ENCODE measurements at places on chromosomes 2 and 18. TPM values are rescaled to one million over a fixed set of nuclear protein-coding genes. Genes with fewer than 3 reads are reported as not detected.

DNA sequence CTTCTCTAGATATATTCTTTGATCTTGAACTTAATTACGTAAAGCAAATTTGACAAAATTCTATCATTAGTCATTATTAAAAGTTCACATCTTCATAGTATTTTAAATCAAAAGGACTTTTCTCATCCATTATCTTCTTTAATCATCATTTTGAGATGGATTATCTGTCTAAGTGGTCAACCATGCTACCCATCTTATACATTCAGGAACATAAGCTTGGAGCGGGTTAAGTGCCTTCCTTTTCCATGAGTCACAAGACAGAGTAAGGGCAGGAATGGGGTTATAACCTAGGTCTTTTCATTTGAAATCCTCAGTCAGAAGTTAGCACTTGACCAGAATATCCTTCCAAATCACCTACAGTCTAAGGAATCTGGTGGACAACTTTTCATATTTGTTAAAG lies 297.1 kb downstream of the TCF4 start:
- no peak for DNase-seq

- peak; percentile 83 for DNase-seq
These were observed 96.9 kb upstream of the ZNF397 start for GRCh38 chr18:35143622-35144596.

GRCh38 chr18:57907550-57907949 lies 104.4 kb upstream of the ATP8B1 start:
- no peak for DNase-seq

DNA sequence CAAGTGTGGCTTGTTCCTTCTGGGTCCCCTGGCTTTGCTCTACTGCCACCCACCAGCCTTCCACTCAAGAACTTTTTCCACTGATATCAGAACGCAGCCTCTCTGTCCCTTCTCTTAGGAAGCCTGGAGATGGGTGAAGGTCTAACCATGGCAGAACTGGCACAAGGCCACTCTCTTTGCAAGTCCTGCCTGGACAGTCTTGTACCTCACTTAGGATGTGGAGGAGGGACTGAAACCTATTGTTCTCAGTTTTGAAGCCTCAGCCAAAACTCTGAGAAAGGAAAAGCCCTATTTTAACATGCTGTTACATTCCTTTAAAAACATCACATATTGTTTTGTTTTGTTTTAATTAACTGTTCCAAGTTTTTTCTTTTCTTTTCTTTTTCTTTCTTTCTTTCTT lies 58.9 kb upstream of the NCOA1 start:
- DNase-seq: peak; percentile 65

DNA sequence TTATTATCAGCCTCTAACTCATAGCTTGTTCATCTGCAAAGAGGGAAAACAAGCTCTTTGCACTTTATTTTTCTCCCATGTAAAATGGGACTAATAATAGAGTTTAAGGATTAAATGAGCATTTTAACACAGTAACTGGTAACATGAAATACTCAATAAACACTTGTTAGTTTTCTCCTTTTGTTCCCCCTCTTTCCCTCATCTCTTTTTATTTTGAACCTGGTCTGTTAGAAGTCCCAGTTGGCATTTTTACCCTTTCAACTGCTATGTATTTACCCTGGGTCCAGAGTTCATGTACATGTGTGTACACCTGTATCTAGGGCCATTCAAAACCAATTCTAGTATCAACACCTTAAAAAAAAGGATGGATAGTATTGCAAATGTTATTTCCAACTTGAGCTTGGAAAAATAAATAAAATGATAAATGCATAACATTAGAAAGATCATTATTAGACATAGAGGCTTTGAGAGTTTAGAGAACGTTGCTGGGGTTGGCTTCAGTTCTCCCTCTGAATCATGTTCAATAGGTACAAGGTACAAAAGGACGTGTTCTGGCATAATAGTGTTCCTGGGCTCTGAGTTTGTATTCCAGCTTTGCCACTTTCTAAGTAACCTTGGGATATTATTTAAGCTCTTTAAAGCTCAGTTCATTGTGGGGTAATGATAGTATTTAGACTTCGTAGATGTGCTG lies 5.2 kb upstream of the VPS54 start:
- no peak for DNase-seq

The LYG1 gene
- 0.28 TPM for total RNA-seq

DNA sequence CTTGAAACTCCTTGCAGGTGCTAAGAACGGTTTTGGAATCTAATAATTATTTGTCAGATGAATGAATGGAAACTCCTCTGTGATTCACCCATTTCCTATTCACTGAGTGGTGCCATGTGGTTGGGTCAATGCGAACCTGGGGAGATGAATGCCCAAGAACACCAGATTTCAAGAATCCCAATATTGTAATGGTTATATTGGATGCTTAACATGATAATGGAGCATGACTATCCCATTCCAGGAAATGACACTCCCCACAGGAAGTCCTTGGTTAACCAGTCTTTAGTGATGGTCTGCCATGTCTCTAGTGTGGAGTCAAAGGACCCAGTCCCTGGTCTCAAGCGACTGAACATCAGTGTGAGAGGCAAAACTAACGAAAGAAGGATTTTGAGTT lies 67.9 kb upstream of the ST3GAL5 start:
- DNase-seq: peak; percentile 20

The GKN2 gene
- not detected for total RNA-seq

GRCh38 chr2:130390460-130391057 lies 34.7 kb downstream of the PTPN18 start:
- DNase-seq: peak; percentile 1

The KLHL30 gene
- not detected for total RNA-seq
